Small intestine (tissue), 16 donors: ENCODE measurements at places on chromosomes 3 and 15. TPM values are rescaled to one million over a fixed set of nuclear protein-coding genes. Genes with fewer than 3 reads are reported as not detected.

The KLF13 gene
- polyA plus RNA-seq = 50.6 TPM

The CYP1A1 gene
- polyA plus RNA-seq = 0.66 TPM

The BNC1 gene
- polyA plus RNA-seq = 0.10 TPM

The PLCL2 gene
- polyA plus RNA-seq = 4.0 TPM

The EXD1 gene
- not detected for polyA plus RNA-seq

The ACKR2 gene
- 0.22 TPM for polyA plus RNA-seq

The SOX14 gene
- not detected for polyA plus RNA-seq

The ZNF502 gene
- polyA plus RNA-seq = 1.3 TPM

The LSMEM2 gene
- 0.21 TPM for polyA plus RNA-seq

The CCDC39 gene
- not detected for polyA plus RNA-seq

The SLC35A5 gene
- polyA plus RNA-seq = 9.2 TPM

The SPRED1 gene
- polyA plus RNA-seq = 30.1 TPM
